Stimulated activated CD8-positive, alpha-beta memory T cell treated with anti-CD3 and anti-CD28 coated beads, Interleukin-12 subunit alpha, Interleukin-12 subunit beta, amount 100 ng/mL, for 1 hour (primary cell): ENCODE measurements at places on chromosomes 1 and 21.

DNA sequence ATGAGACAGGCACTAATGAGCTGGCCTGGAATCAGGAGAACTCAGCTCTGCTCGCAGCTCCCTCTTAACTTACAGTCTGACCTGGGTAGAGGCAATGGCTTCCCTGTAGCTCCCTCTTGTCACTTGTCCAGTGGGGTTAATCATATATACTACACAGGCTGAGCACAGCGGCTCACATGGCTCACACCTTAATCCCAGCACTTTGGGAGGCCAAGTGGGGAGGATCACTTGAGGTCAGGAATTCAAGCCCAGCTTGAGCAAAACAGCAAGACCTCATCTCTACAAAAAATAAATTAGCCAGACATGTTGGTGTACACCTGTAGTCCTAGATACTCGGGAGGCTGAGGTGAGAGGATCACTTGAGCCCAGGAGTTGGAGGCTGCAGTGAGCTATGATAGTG is 4.2 kb downstream of the S100A6 start:
- DNase-seq, result no peak

GRCh38 chr1:33826311-33826710 is 37.6 kb upstream of the HMGB4 start:
- DNase-seq, result no peak

GRCh38 chr1:176517484-176517883 is 54.5 kb downstream of the PAPPA2 start:
- no peak for DNase-seq

- no peak for DNase-seq
These were observed 4.5 kb downstream of the TMEM125 start for GRCh38 chr1:43274125-43274803.

DNA sequence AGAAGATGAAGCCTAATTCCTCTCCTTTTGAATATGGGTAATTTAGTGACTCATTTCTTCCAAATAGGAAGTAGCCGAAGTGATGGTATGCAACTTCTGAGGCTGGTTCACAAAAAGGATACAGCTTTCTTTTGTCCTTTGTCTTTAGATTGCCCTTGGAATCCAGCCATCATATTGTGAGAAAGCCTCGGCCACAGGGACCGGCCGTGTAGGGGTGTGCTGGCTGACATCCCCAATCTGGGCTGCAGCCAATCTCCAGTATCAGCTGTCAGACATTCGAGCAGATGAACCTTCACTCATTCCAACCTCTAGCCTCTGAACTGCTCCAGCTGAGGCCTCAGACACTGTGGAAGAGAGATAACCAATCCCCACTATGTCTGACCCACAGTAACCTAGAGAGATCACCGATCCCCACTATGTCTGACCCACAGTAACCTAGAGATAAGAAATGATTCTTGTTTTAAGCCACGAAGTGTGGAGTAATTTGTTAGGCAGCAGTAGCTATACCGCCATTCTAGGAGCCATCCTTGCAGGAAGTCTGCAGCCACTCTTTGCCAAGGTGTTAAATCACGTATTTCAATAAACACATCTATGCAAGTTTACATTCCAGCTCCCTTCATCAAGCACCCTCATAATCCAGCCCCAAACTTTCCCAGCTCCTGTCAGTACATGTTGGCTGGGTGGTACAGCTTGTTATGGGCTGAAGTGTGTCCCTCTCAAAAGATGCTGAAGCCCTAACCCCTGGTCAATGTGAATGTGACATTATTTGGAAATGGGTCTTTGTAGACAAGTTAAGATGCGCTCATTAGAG is 2.9 kb upstream of the DIP2A start:
- DNase-seq, result no peak

GRCh38 chr21:41064334-41064791 is 103.6 kb upstream of the BACE2 start:
- DNase-seq, result no peak

GRCh38 chr1:80645621-80646020 is 1155.1 kb upstream of the ADGRL2 start:
- DNase-seq, result no peak

DNA sequence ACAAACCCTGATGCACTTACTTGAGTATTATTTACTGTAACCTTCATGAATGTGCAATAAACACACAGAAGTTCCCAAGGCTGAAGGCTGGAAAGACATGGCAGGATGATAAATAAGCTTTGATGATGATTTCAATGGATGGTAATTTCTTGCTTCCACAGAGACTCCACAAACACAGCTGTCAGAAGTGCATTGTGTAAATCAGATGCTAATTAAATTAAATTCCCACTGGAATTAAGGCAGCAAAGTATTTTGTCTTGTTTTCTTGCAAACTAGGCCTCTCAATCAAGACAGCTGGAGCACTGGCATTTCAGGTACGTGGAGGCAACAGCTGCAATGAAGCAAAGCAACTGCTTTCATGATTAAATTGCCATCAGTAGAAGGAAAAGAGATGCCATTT is 24.1 kb downstream of the FAM177B start:
- DNase-seq, result no peak

- no peak for DNase-seq
These were observed 620.9 kb upstream of the USP24 start for GRCh38 chr1:55836086-55836485.

GRCh38 chr1:229665912-229666558 is 40.0 kb downstream of the URB2 start:
- no peak for DNase-seq

DNA sequence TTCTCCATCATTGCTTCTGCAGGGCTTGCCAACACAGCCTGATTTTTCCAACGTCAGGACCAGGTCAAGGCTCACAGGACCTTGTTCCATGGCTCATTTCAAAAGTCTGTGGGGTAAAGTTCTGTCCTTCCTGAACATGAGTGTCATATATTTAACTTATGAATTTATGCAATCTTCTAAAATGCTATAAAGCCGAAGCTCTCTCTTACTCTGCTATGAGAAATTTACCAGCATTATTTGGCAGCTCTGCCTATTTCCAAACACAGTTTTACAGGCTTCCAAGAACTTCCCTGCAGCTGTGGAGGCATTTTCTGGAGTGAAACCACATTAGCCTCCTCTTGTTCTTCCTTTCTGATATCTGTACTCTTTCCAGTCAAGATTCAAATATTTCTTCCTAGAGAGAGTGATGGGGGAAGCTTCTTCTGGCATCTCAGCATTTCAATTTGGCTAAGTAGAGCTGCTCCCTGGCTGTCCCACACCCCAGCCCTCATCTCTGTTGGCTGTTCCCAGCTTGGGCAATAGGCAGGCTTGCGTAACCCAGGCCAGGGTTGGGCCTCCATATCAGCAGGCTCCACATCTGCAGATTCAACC is 15.6 kb upstream of the HMGCS2 start:
- no peak for DNase-seq

- no peak for DNase-seq
These were observed 44.9 kb upstream of the LIN9 start for GRCh38 chr1:226353698-226354525.

GRCh38 chr1:246215510-246215903 is 291.6 kb downstream of the SMYD3 start:
- no peak for DNase-seq

DNA sequence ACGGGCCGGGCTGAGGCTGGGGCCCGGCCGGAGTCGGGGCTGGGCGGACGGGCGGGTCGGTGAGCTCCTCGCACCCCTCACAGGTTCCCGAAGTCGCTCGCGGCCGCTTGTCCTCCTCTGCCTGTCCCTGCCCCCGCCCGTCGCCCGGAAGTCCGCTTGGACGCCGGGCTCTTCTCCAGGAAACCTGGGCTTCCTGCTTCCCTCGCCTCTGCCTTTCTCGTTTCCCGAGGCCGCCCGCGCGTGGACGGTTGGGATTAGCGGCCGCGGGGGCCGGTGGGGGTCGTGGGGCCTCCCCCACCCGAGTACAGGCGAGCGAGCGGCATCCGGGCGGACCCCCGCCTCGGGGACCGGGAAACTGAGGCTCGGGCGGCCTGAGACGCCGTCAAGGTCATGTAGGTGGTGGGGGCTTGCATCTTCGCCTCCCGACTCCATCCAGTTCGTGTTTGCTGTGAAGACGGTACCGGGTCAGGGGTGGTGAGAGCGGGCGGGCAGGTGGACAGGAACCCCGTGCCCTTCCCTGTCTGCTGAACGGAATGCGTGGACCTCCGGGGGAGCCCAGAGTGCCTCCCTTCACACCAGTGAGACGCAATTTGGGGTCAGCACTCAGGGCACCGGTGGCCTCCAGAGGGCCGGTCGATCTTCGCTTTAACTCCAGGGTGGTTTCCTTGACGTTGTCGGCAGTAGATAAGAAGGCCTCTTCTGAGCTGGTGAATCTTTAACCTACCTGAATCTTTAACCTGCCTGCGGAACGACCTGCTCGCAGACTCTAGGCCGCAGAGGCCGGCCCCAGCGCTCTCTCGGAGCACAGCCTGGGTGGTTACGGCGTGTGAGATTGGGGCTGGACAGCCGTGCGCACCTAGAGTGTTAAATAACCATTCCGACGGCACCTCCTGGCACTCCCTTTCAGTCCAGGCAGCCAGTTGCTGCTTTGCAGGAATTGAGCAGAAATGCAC is 686 bp downstream of the ARF1 start:
- DNase-seq, result no peak

GRCh38 chr1:101314244-101314643 is 77.4 kb downstream of the S1PR1 start:
- no peak for DNase-seq

- no peak for DNase-seq
These were observed 732 bp downstream of the ABCG1 start for GRCh38 chr21:42219606-42220137.

DNA sequence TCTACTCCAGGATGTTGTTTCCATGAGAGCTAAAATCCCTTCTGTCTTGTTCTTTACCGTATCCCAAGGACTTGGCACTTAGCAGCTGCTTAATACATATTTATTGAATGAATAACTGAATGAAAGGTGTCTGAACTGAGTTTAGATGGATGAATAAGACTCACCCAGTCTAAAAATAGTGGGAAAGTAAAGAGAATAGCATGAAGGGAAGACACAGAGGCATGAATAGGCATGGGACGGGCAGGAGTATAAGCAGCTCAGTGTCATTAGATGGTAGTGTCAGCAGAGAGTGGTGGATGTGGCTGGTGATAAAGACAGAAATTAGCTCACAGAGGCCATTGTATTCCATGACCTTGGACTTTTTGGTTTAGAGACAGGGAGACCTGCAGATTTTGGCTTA is 9.2 kb downstream of the IL12RB2 start:
- no peak for DNase-seq

- no peak for DNase-seq
These were observed 35.8 kb upstream of the GRIK3 start for GRCh38 chr1:37070126-37070525.

GRCh38 chr1:212413902-212414327 is 771 bp downstream of the PACC1 start:
- no peak for DNase-seq

DNA sequence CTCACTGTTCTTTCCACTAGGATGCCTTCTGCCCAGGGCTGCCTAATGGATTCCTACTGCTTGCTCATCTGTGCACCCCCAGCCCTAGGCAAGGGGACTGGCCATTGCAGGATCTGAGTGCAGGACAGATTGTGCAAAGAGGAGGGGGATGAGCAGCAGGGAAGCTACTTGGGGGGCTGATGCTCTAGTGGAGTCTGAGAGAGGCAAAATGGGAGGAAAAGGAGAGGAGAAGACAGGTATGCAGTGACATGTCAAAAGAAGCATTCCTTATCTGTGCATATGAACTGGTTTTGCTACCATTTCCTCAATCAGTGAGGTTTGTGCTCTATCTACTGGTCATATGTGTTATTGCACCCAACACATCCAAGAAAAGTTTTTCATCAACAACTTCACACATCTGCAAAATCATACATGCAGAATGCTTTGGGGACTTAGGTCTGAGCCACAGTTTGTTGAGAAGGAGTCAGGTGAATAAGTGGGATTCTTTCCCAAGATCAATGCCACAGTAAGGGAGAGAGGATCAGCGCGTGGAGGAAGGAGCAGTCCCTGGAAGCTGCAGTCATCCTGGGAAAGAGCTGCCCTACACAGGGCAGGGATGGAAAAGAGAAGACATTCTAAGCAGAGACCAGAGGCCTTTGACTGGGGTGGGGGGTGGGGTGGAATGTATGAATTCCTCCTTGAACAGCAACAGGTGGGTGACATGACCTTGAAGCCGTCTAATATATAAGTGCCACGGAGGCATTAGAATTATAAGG is 14.4 kb downstream of the SLC5A9 start:
- DNase-seq, result no peak

DNA sequence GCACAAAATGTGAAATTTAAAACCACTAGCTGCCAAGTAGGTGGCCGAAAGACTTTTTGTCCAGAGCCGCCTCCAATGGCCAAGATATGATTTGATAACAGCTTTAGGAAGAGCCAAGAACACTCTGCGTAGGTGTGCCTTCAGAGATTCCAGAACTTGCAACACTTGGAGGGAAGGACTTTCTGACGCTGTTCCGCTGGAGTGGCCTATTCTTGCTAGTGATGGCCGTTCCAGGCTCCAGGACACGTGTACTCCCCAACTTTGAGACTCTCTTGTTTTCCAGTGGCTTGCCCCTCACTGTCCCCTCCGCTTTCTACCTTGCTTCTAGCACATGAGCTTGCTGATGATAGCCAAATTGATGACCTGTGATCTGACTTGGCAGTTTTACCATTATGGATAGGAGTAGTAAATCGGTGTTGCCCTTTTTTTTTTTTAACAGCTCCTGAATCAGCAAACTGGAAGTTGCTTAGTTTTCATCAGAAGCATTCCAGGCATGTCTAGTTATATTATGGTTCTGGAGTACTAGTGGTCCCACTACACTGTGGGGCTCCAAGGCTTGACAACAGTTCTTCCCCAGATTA is 1.0 kb downstream of the PRDX6 start:
- no peak for DNase-seq

DNA sequence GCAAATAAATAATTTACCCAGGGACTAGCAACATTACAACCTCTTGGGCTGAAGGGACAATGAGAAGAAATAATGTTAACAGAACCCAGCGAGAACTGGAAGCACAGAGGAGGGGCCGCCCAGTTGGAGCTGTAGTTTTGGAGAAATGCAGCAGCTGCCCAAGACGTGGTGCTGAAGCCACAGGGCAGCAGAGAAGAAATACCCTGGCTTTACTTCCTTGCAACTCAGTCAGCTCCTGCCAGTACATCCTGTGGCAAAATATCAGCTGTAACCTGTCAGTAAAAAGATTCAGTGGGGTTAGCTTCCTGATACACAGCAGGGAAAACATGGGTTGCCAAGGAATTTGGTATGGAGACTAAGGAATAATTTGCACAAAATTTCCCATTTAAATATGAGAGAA is 283.6 kb upstream of the USP25 start:
- no peak for DNase-seq

DNA sequence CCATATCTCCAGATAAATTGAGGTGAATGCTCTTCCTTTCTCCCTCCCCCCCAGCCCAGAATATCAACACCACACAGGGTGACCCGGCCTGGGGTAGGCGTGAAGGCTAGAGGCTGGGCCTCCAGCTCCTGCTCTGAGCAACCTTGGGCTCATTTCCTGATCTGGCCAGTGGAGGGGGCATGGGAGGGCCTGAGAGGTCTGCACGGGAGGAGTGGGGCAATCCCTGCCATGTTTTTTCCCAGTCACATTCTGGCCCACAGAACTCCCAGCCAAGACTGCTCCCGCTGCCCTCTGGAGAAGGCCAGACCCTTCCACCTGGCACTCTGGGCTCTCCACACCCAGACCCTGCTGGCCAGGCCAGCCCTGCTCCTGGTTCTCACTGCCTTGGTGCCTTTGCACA is 3.9 kb downstream of the CLDN19 start:
- no peak for DNase-seq
